ENCODE measurements at places on chromosomes 2 and 18.

GRCh38 chr2:128765811-128766210 lies 447.1 kb upstream of the HS6ST1 start:
- no peak for DNase-seq

DNA sequence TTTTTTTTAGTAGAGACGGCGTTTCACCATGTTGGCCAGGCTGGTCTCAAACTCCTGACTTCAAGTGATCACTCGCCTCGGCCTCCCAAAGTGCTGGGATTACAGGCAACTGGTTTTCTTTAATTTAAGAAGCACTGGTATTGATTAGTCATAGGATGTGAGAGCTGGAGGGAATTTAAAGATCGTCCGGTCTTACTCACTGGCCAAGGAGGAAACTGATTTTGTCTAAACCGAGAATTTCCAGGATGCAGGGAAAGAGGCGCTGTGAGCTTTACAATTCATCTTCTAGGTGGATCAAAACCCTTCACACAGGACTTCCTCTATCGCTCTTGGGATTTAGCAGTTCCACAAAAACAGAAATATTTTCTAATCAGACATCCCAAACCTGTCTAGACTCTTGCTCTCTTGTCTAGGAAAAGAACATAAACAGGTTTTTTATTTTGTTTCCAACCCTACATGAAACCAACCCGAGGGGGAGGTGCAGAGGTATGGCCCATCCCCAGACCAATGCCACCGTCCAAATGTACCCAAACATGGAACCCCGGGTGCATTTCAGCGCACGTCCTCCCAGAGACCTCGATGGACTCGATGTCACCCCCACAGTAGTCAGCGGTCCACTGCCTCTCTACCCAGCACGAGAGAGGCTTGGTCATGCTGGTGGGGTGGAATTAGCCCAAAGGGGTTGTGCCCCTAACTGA lies 12.5 kb upstream of the TUBB6 start:
- no peak for DNase-seq

DNA sequence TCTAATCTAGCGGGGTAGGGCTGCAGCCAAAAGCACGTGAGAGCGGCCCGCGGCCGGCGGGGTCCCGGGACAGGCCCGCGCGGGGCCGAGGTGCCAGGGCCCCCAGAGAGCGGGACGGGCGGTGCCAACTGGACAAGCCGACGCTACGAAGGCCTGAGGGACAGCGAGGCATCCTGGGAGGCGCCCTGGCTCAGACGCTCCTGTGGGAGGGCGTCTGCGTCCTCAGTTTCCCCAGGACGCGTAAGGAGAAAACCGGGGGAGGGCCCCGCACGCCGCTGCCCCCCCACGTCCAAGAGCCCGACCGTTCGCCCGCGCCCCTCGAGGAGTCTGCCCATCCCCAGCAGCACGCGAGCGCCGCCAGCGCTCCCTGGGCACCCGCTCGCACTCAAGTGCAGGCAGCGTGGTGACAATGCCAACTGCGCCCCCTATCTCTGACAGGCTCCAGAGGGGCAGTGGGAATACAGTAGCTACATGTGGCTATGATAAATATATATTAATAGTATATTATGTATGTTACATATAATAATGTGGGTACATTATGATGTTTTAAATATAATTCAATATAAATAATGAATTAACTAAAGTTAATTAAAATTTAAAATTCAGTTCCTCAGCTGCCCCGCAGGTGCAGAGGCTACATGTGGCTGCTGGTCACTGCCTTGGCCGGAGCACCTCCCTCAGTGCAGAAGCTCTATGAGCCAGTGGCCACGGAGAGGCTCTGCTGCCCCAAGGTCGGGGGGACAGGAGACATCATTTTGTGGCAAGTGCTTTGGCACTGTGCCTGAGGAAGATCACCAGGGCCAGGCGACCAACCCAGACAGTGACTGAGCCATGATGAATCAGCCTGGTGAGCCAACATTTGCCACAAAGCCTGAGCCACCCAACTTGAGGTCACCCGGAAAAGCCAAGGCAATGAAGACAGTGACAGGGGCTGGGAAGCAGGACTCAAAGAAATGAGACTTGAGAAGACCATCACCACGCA lies 5.5 kb upstream of the SFT2D3 start:
- DNase-seq: peak; percentile 43

DNA sequence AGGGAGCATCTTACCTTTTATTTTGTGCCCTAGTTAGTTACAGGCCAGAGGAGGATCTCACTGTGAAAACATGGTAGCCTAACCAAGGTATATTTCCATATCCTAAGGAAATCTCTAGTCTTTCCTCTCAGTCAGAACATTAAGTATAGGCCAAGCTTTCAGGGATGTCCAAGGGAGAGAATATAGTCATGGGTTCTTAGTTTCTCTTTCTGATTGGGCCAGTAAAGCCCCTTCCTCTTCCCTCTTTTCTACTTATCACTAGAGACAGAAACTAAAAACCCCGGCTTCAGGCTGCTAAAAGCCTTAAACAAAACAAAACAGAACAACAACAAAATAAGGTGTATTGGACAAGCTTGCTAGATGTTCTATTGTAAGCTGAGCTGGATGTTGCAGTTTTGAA lies 44.3 kb upstream of the TNFRSF11A start:
- DNase-seq: no peak
